Stimulated activated CD4-positive, alpha-beta T cell treated with anti-CD3 and anti-CD28 coated beads, Interleukin-15, amount 100 ng/mL, for 1 hour (primary cell): ENCODE measurements at places on chromosomes 3 and 15.
A peak's percentile ranks its signal among the peaks of the same experiment; 100 is the strongest.

GRCh38 chr3:110318108-110318507 lies 753.5 kb upstream of the NECTIN3 start:
- no peak for DNase-seq

DNA sequence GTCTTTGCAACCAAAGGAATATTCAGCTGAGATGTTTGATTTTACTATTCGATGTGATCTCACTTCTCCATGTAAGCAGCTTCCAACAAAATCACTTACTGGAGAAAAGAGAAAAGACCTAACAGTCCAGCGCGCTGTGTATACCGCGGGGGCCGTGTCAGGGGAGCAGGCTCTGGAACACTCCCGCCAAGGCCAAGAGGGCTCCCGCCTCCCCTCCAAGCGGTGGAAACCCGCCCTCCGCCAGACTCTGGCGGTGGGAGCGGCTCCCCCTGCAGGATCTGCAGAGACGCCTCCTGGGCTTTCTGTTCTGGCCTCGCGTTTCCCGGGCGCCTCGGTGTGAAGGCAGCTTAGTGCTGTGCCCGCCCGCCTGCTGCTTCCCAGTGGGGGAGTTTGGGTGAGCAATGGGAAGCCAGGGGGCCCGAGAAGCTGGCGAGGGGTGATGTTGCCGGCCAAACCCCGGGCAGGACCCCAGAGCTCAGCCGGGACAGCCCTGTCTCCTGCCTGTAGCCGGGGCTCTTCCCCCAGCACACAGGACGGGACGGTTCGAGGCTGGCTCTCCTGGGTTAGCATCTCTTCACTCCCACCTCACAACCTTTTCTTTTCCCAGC lies 36.3 kb downstream of the CHST14 start:
- peak; percentile 55 for DNase-seq

DNA sequence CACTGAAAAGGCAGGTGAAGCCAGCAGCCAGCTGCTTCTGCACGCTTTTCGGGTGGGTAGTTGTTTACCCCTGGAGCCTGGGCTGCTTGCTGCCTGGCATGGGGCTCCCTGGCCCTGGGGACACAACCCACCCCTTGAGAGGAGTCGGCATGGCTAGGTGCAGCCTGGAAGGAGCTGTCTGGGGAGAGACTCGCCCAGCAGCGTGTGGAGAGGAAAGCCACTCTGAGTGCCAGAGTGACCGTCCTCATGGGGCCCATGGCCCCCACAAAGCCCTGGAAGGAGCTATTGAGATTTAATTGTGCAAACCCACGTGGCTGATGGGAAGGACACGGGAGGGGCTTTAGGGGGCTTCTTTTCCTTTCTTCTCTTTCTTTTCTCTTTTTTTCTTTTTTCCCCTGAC lies 137.5 kb downstream of the OPA1 start:
- no peak for DNase-seq

DNA sequence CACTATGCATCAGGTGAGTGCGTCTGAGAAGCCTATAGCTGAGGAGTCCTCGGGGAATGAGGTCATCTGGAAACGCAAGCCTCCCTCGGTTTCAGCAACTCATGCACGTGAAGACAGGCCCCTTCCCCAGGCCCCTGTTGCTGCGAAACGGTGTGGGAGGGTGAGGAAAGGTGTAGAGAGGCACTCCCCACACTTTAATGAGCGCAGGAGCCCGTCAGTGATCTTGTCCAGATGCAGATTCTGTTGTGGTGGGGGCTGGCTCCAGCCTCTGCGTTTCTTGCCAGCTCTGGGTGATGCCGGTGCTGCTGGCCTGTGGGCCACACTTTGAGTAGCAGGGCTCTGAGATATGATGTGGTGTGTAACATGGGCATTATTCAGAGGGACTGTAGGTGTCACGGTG lies 38.6 kb upstream of the LACTB start:
- DNase-seq, result no peak

- DNase-seq, result no peak
These were observed 88.4 kb upstream of the PLSCR4 start for GRCh38 chr3:146339349-146339748.

GRCh38 chr3:142209655-142210054 lies 15.7 kb downstream of the GK5 start:
- DNase-seq, result no peak

DNA sequence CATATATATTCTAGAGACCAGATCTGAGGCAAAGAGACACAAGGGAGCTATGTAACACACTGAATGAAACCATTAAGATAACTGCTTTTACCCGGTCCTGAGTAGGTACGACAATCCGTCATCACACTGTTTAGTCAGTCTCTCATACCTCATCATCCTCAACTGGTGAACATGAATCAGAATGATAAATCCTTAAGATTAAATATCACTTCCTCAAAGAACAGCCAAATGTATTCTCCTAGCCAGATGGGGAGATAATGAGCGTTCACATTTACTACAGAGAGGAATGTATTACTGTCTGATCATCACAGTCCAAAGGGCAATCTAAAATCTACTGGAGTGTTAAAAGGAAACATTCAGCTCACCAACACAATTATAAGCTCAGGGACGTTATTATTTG lies 319.4 kb upstream of the STAC start:
- no peak for DNase-seq

DNA sequence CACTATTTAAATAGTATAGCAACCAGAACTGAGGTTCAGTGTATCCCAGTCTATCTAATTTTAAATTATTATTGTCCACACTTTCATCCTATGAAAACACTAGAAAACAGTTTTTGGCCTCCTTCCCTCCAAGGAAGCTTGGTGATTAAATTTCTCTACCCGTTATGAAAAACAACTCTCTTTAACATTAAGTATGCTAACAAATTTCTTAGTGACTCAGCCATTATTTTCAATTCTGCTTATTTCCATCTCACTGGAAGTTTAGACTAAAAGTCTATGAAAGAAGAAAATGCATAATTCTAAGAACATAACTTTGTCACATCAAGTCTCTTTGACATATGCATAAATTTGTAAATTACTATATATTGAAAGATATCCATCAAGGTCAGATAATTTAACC lies 185.2 kb downstream of the NSUN3 start:
- DNase-seq, result no peak

DNA sequence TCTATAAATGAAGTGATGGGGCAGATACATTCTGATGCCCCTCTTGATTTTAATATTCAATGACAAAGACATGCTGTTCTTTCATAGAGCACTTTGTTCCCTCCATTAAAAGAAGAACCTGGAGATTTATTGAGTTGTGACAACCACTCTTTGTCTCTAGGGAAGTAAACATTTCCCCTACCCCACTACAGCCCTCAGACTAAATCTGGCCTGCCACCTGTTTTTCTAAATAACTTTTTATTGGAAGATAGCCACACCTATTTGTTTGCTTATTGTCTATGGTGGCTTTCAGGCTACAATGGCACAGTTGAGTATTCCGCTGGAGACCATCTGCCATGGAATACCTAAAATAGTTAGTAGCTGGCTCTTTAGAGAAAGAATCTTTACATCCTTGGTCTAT lies 41.2 kb upstream of the ZNF385D start:
- no peak for DNase-seq

- no peak for DNase-seq
These were observed 973.4 kb downstream of the ROBO1 start for GRCh38 chr3:78794431-78794830.

DNA sequence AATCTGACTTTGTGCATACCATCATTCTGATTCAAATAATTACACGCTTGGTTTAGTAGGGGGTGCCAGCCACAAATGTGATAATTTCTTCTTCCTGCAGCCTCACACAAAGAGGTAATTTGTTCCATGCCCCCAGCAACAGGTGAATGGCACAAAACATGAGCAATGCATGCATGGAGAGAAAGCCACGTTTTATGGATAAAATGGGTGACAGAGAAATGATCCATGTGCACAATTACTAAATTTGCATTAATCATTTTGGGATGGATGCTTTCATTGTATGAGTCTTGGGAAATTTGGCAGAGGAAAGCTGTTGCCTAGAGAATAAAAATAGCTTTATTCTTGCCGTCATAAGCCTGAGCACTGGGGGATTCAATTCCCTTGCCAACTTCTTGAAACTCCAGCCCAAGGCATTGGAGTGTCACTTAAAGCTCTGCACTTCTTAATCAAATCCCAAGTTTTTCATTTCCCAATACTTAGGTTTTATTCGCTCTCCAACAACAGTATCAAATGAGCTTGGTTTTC lies 411.6 kb downstream of the GBE1 start:
- DNase-seq, result no peak

- DNase-seq, result no peak
These were observed 20.7 kb downstream of the GRIP2 start for GRCh38 chr3:14519406-14519805.
